ENCODE measurements at places on chromosomes 1 and 21.

GRCh38 chr1:99682291-99682751, 36.4 kb downstream of the PALMD start:
- DNase-seq = no peak

GRCh38 chr1:221809091-221810029, 67.5 kb upstream of the DUSP10 start:
- no peak for DNase-seq

GRCh38 chr1:41340655-41341364, 20.4 kb upstream of the FOXO6 start:
- DNase-seq = no peak

- DNase-seq = peak; percentile 56
Measured at GRCh38 chr1:155226188-155226909, 17.9 kb downstream of the MTX1 start.

- DNase-seq = no peak
Measured at GRCh38 chr1:85898861-85899260, 190.6 kb upstream of the ZNHIT6 start.

- DNase-seq = no peak
Measured at GRCh38 chr1:68955424-68955823, 458.5 kb upstream of the DEPDC1 start.

DNA sequence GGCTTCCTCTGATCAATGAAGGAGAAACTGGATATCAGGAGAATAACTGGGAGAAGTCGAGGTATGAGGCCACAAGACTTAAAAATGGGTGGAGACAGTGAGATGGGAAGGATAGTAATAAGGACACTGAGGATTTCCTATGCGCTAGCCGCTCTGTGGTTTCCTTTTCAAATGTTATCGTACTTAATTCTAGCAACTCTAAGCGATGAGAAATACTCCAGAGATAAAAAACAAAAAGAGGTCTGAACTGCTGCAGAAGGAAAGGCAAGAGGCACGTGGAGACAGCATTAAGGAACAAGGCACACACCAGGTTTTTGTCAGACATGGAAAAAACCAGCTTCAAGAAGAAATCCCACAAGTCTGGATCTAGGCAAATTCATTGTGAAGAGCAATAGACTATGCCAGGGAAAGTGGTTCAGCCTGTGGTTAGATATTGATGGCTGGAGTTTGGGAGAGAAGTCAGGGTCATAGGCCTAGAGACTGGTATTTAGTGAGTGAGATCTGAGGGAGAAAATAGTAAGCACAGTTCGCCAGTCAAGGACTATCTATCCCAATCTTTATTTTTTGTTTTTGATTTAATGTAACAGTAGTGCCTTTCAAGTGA, 5.3 kb downstream of the CLCA2 start:
- no peak for DNase-seq

DNA sequence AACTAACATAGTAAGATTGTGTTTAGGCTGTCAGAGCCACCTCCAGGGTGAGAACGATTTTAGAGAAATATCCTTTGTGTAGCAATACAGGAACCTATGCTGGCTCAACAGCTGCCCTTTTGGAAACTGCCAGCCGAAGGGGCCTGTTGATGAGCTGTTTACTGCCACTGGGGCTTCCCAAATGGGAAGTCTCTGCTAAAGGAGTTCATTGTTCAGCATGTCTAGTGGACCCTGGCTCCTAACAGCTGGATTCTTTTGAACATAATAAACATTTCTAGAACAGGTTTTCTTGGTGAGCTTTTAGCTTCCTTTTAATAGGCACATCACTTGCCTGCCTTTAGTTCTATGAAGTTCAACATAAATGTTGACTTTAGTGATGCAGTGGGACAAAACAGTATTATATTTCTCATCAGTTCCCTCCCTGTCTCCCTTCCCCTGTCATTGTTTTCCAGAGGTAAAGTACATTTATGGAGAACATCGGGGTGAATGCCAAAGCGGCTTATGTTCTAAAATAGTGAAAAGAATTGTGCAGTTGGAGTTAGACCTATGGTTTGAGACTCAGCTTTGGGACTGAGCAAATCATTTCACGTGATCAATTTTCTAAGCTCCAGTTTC, 57.4 kb downstream of the UCK2 start:
- no peak for DNase-seq

DNA sequence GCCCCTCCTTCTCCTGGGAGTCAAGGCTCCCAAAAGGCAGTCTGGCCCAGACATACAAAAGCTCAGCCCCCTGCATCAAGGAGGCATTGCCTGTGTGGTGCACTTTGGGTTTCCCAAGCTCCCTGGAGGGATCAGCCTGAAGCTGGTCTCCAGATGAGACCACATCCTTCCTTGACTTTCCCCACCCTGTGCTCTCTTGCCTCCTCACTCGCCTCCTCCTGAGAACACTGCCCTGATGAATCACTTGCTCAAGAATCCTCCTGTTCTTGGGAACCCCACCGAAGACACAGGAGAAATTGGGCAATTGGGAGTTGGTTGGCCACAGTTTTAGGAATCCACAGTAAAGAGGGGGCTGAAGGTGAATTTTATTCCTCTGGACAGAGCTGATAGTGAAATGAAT, 34.8 kb upstream of the LYST start:
- no peak for DNase-seq

GRCh38 chr1:110638556-110638955, 32.4 kb upstream of the KCNA2 start:
- DNase-seq = no peak

DNA sequence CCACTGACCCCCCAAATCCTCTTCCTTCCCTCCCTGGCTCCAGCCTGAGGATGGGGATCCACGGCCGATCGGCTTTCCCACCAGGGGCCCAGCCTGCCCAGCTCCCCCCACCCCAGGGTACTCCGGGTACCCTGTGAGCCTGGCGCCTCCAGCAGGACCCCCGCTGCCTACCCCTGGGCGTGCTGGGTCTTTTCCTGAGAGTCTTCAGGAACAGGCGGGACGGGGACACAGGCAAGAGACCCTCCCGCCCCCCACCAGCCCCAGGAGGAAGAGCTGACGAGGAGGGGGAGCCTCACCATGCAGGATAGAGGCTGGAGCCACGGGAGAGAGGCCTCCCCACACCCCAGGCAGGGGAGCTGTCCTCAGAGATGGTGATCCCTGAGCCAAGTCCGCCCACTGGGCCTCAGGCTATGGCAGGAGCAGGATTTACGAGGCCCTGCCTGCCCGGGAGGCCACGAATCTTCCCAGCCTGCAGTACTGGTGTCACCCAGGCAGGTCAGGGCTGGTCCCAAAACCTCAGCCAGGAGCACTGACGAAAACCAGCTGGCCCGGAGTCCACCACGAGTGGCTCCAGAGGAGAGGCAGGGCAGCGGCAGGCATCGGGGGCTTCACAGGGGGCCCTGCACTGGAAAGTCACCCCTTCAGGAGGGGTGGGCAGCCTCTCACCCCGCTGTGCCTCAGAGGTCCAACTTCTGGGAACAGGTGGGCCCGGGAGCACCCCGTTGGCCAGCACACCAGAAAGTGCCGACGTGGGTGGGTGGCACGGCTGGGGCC, 58.0 kb downstream of the MEGF6 start:
- no peak for DNase-seq

- no peak for DNase-seq
Measured at GRCh38 chr1:89356658-89357400, 7.0 kb upstream of the GBP6 start.

- DNase-seq = no peak
Measured at GRCh38 chr1:160058087-160058486, 11.9 kb downstream of the KCNJ10 start.

GRCh38 chr1:24201941-24202440, 14.9 kb upstream of the IFNLR1 start:
- DNase-seq = peak; percentile 40

- no peak for DNase-seq
Measured at GRCh38 chr1:21955501-21956281, 18.6 kb upstream of the HSPG2 start.

DNA sequence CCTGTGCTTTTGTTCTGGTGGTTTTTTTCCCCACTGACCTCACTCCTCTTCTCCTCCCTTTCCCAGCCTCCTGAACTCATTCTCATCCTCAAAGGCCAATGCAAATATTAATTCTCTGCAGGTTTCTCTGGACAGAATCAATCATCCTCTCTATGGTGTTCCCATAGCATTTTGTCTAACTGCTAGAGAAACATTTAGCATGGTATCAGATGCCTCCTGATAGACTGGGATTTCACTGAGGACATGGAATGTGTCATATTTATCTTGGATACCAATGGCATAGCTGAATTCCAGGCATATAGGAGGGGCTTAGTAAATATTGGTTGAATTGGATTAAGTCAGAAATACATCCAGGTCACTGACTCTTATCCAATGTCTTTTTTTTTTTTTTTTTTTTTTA, 46.1 kb upstream of the SRP9 start:
- no peak for DNase-seq

DNA sequence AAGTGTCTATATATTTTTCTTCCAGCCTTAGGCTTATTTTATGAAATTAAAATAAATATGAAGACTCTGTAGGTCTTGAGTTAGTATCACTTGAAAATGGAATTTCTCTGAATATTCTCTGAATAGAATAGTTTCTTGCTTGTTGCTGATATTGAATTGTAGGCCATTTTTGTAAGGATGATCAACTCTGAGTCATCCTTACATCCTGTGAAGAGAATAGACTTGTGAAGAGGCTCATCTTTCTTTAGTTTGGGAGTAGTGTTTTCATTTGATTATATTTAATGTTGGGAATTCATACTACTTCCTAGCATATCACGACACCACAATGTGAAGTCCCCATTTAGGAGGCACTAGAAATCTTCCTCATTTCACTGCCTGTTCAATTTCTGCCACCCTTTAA, 27.5 kb upstream of the CD1D start:
- no peak for DNase-seq

DNA sequence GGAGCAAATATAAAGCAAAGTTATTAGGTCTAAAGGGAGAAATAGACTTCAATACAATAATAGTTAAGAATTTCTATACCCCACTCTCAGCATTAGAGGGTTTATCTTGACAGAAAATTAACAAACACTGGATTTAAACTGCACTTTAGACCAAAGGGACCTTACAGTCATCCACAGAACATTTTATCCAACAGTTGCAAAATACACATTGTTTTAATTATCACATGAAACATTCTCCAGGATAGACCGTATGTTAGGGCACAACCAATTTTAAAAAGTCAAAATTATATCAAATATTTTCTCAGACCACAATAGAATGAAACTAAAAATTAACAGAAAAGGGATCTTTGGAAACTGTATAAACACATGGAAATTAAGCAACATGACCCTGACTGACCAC, 384.5 kb upstream of the C1orf87 start:
- DNase-seq = no peak

- no peak for DNase-seq
Measured at GRCh38 chr1:226921504-226921903, 18.6 kb upstream of the COQ8A start.

DNA sequence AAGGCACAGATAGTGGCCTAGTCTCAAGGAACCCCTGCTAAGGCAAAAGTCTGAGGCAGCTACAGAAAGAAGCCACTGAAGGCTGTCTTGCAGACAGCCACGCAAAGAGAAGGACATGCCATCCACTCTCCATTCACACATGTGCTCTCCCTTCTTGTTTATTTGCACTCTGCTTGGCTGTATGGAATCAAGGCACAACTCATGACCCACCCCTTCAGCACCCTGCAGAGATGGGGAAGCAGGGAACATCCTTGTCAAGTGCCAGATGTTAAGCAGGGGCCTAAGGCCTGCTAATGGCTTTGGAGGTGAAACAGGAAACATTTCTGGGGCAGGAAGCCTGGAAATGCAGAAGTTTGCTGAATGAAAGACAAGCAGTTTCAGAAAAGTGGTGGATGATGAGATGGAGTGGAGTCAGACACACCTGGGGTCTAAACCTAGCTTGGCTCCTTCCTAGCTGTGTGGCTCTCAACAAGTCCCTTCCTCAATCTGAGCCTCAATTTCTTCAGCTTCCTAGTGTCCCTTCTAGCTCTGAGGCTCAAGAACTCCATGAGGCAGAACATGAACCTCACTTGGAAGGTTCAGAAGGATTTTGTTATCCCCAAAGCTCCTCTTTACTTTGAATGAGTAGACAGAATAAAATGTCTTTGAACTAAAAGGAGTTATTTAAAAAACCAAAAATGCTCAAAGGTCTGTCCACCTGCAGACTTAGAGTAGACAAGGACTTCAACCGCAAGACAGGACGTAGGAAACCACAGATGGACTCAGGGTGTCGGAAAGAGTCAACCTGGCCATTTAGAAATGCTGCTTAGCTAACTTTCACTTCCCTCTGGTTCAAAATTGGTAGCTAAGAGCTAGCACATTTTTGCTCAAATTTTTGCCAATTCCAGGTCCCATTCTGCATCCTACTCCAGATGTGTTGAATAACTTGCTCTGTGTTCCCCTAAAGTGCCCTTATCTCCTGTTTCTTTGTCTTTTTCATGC, 283.1 kb downstream of the PLPP3 start:
- no peak for DNase-seq

GRCh38 chr1:21651214-21652042, 17.7 kb downstream of the RAP1GAP start:
- peak; percentile 18 for DNase-seq

- no peak for DNase-seq
Measured at GRCh38 chr1:153929426-153929825, 6.7 kb upstream of the GATAD2B start.

DNA sequence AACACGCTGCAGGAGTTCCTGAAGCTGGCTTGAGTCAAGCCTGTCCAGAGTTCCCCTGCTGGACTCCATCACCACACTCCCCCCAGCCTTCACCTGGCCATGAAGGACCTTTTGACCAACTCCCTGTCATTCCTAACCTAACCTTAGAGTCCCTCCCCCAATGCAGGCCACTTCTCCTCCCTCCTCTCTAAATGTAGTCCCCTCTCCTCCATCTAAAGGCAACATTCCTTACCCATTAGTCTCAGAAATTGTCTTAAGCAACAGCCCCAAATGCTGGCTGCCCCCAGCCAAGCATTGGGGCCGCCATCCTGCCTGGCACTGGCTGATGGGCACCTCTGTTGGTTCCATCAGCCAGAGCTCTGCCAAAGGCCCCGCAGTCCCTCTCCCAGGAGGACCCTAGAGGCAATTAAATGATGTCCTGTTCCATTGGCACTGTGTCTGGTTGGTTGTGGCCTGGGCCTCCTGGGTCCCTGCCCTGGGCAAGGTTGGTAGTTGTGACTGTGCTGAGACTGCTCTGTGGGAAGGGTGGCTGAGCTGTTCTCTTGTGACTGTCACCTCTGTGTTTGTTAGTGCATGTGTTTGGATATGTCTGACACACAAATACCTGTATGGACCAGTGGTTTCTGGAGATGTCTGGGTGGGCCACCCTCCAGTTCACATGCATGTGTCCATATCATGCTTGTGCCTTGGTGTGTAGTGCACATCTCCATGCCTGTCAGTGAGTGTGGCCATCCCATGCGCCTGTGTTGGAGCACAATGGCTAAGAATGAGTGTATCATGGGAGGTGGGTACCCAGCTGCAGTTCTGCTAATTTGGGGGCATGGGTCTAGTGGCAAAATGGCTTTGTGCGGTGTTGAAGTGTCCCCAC, 1.4 kb downstream of the SH3BGRL3 start:
- no peak for DNase-seq
